ENCODE measurements at places on chromosomes 11 and 22. TPM values are rescaled to one million over a fixed set of nuclear protein-coding genes. Genes with fewer than 3 reads are reported as not detected.

Gene KCNE3
- 14.9 TPM for total RNA-seq

- no peak overlapping the region for H3K27ac ChIP-seq
- no peak overlapping the region for H3K4me3 ChIP-seq
- DNase-seq = no peak
- no peaks in the 10 kb centered on the region for H3K27me3 ChIP-seq
Observed at GRCh38 chr11:100619484-100619883, 67.6 kb upstream of the ARHGAP42 start.

DNA sequence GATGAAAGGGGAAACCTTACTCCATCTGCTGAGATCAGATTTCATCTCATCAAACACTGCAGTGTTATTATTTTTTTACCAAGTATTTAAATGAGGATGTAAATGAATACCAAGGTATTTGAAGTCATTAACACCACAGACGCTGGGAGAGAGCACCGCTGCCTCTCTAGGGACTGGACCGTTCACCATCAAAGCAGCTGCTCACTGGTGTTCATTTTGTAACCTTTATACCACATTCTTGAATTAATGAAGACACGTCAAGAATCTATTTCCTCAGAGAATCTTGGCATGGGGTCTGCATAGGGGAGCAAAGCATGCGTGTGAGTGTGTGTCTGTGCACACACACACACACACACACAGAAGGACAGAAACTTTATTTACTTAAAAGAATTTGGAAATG, 15.6 kb downstream of the SIAE start:
- H3K36me3 ChIP-seq = no peaks in the 10 kb centered on the region
- no peaks in the 10 kb centered on the region for H3K27me3 ChIP-seq
- no peak overlapping the region for H3K4me3 ChIP-seq
- no peak for DNase-seq
- no peak overlapping the region for H3K27ac ChIP-seq
- H3K4me1 ChIP-seq = no peaks in the 10 kb centered on the region

GRCh38 chr11:120066738-120067437, 71.0 kb downstream of the TRIM29 start:
- H3K4me1 ChIP-seq = no peaks in the 10 kb centered on the region
- no peak overlapping the region for H3K4me3 ChIP-seq
- no peaks in the 10 kb centered on the region for H3K27me3 ChIP-seq
- H3K36me3 ChIP-seq = no peaks in the 10 kb centered on the region
- no peak for DNase-seq
- H3K27ac ChIP-seq = no peak overlapping the region

- H3K27me3 ChIP-seq = no peaks in the 10 kb centered on the region
- no peak for DNase-seq
- no peak overlapping the region for H3K27ac ChIP-seq
- H3K36me3 ChIP-seq = no peaks in the 10 kb centered on the region
- no peak overlapping the region for H3K4me3 ChIP-seq
Observed at GRCh38 chr11:101477926-101478325, 105.9 kb downstream of the TRPC6 start.

GRCh38 chr11:134358856-134359490, 27.2 kb downstream of the GLB1L2 start:
- peaks cover 7% of the 10 kb centered on the region for H3K4me1 ChIP-seq
- no peaks in the 10 kb centered on the region for H3K36me3 ChIP-seq
- H3K27ac ChIP-seq = no peak overlapping the region
- no peak for DNase-seq

Gene BRMS1
- total RNA-seq = 66.8 TPM

Gene VSIG10L2
- not detected for total RNA-seq

Gene BCO2
- total RNA-seq = 3.5 TPM

Gene SYT12
- total RNA-seq = not detected

GRCh38 chr11:78350646-78351165, 66.9 kb downstream of the GAB2 start:
- H3K27me3 ChIP-seq = no peaks in the 10 kb centered on the region
- H3K4me3 ChIP-seq = peak overlapping the region; percentile 4
- DNase-seq = no peak
- H3K4me1 ChIP-seq = peaks cover 46% of the 10 kb centered on the region

- peaks cover 14% of the 10 kb centered on the region for H3K4me1 ChIP-seq
- H3K4me3 ChIP-seq = no peak overlapping the region
- no peaks in the 10 kb centered on the region for H3K36me3 ChIP-seq
- no peak overlapping the region for H3K27ac ChIP-seq
Observed at GRCh38 chr22:30284666-30285065, 4.6 kb downstream of the CASTOR1 start.

GRCh38 chr11:93196816-93197379, 893 bp downstream of the SLC36A4 start:
- peak overlapping the region; percentile 97 for H3K27ac ChIP-seq
- DNase-seq = no peak
- no peaks in the 10 kb centered on the region for H3K4me1 ChIP-seq
- no peaks in the 10 kb centered on the region for H3K27me3 ChIP-seq
- H3K36me3 ChIP-seq = no peaks in the 10 kb centered on the region
